ENCODE measurements at places on chromosomes 12 and 14.

- DNase-seq, result peak; percentile 59
Observed at GRCh38 chr12:49061157-49061650, 610 bp upstream of the KMT2D start.

- DNase-seq, result no peak
Observed at GRCh38 chr14:98144964-98145363, 1127.0 kb downstream of the BCL11B start.

GRCh38 chr12:4115570-4115969, 158.0 kb upstream of the CCND2 start:
- no peak for DNase-seq

GRCh38 chr14:103634156-103634555, 5.1 kb downstream of the KLC1 start:
- DNase-seq, result no peak

- peak; percentile 45 for DNase-seq
Observed at GRCh38 chr14:63276492-63277342, 42.0 kb downstream of the GPHB5 start.

DNA sequence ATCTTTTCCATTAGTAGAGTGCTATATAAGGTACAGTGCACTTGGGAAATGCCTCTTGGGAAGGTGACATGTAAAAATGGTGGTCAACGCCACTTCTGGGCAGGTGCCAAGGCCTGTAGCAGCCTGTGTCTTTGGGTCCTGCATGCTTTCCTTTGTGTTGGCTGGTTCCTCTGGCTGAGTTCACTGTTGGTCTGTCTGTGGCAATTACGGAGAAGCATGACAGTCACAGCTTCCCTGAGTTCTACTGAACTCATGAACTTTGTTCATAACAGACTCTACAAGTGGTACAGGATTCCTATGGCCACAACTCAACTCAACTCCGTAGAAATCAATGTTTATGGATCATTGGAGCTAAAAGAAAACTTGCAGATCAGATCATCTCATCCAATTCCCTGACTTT, 98.0 kb downstream of the CACNA1C start:
- DNase-seq, result no peak

GRCh38 chr12:13241833-13242488, 45.4 kb downstream of the EMP1 start:
- no peak for DNase-seq
